ENCODE measurements at places on chromosomes 2 and 18.

GRCh38 chr18:9586814-9587213 is 27.5 kb downstream of the PPP4R1 start:
- no peak for DNase-seq

- no peak for DNase-seq
These were observed 582 bp upstream of the RAB31 start for GRCh38 chr18:9707381-9708056.

DNA sequence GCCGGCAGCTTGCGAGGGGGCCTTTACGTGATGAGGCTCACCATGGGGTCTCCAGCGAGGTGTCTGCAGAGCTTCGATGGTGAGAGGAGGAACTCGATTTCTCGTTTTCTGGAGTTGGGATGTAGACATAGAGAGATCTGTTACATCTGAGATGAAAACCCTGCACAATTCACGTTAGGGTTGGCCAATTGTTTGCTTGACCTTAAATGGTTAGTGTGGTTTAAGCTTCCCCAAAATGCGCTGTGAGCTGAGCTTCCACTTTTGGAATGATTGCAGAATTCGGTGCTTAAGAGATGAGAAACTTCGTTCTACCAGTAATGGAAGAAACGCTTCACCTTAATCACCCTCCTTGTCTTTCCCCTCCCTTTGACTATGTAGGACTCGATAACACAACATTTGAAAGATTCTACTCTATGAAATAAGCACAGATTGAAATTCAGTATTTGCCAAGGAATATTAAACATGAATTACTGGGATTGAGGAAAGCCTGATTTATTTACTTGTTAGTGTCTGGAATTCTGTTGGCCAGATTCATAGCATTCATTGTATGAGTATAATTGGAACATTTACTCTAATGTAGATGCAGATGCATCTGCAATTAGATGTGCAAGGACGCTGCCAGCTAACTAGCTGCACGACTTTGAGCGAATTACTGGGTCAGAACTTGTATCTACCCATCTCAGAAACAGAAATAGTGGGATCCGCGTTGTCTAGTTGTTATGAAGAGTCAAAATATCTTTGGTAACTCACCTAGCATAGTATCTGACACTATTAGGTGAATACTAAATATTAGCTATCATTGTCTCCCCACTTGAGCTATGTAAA is 1.6 kb upstream of the KLF7 start:
- no peak for DNase-seq

DNA sequence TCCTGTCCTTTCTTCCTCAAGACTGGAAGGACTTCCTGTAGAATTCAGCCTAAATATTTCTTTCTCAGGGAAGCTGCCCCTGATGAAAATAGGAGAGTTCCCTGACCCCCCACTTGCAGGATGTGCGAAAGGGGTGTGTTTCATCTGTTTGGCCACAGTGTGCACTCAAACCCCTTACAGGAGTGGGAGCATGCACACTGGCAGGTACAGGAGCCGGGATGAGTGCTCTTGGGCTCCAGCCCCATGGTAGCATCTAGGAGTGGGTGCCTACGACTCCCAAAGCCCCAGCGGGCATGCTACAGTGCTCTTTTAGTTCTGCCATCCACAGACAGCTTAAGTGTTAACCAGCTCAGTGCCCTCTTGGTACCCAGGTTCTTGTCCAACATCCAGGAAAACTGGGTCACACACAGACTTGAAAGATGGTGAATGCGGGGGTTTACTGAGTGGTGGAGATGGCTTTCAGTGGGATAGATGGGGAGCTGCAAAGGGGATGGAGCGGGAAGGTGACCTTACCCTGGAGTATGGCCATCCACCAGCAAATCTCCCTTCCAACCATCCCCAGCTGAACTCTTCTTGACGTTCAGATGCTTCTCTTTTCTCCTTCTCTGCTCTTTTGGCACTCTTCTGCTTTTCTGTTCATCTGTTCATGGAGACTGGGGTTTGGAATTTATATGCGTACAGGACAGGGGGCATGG is 295.0 kb upstream of the NCKAP5 start:
- no peak for DNase-seq

DNA sequence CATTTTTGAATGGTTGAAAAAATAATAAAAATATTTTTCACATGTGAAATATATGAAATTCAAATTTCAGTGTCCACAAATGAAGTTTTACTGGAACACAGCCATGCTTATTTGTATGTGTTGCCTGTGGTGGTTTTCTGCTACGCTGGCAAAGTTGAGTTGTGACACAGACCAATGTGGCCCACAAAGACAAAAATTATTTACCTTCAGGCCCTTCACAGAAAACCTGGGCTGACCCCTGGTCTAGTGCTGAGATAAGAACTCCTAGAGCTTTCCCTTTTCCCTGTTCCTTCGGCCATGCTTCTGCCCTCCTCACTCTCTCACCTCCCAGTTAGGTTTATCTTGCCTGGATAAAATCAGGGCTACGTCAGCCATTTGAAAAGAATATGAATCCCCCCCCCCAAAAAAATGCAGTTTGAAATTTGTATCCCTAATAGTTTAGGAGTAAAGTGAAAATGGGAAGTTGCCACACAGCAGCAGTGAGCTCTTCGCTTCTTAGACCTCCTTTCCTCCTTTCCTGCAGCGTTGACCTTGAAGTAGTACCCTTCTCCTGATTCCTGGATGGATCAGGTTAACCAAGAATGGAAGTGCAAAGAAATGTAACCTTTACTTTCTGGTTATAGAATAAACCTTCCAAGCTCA is 91.0 kb downstream of the LIMS1 start:
- DNase-seq, result no peak

DNA sequence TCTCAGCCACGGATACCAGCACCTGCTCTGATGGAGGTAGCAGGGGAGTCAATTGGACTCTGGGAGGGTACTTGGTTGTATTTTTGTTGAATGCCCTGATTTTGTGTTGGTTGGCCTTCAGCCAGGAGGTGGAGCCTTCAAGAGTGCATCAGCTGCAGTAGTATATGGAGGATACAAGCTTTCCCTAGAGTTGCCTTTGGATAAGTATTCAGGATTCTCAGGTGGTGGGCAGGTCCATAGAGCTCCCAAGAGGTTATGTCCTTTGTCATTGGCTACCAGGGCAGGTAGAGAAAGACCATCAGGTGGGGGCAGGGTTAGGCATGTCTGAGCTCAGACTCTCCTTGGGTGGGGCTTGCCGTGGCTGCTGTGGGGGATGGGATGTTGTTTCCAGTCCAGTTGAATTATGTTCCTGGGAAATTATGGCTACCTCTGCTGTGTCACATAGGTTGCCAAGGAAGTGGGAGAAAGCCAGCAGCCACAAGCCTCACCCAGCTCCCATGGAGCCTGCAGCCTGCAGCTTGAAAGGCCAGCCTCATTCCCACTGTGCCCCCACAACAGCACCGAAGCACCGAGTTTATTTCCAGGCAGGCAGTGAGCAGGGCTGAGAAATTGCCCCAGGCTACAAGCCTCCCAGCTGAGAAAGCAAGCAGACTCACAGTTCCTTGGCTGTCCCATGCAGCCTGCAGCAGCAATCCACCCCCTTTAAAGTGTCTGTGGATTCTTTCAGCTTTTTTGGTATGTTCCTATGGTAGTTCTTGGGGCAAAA is 38.6 kb upstream of the CHST9 start:
- DNase-seq, result no peak

DNA sequence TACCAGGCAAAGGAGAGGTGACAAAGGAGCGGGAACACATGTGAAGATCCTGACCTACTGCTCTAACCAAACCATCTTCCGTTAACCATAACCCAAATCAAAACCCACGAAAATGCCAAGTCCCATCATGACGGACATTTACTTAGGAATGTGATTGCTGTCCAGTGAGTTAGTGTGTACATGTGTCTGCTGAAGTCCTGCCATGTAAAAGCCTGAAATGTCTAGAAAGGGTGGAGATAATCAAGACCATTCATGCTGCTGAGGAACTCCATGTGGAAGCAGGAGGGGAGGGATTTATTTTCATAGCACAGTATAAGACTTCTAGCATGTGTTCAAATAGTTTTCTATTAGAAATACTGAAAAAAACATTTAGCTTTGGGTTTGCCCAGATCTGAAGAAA is 137.0 kb upstream of the BOD1L2 start:
- DNase-seq, result no peak

DNA sequence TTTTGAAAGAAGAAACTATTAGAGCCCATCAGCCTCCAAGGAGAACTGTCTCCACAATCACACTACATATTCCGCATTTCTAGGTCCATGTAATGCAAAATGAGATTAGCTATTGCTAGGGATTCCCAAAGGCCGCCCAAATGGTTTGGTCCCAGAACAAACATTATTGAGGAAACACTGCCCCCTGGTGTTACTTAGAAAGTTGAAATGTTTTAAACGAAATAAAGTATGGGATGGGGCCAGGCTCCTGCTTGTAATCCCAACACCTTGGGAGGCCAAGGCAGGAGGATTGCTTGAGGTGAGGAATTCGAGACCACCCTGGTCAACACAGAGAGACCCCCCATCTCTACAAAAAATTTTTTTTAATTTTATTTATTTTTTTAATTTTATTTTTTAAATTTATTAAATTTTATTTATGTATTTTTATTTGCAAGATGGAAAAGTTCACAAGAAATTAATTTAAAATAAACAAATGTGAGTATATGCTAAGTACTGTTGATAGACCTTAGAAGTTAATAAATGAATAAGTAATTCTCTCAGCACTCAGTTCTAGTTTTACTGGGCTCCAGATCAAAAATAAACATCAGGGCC is 5.5 kb downstream of the NHEJ1 start:
- DNase-seq, result peak; percentile 38

DNA sequence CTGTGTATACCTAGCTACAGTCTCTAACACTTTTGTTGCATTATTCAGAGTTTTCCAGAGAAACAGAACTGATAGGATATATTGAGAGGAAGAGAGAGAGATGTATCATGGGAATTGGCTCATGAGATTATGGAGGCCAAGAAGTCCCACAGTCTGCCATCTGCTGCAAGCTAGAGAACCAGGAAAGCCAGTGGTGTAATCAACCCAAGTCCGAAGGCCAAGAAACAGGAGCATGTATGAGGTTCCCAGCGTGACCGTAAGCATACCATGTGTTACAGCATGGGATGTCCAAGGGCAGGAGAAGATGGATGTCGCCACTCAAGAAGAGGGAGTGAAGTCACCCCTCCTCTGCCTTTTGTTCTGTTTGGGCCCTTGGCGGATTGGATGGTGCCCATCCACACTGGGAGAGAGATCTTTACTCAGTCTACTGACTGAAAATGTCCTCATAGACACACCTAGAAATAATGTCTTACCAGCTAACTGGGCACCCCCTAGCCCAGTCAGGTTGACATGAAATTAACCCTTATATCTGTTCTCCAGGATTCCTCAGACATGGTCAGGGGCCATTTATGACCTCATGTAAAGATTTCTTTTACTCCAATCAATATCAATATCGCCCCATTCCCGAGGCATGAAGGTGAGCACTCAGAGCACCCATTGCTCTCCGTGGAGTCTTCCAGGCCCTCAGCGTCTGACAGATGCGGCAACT is 179.6 kb downstream of the CTIF start:
- DNase-seq, result no peak

- DNase-seq, result peak; percentile 48
These were observed 26.4 kb upstream of the MSTN start for GRCh38 chr2:190088917-190089316.

- DNase-seq, result no peak
These were observed 24.3 kb upstream of the PSME4 start for GRCh38 chr2:53994818-53995808.

DNA sequence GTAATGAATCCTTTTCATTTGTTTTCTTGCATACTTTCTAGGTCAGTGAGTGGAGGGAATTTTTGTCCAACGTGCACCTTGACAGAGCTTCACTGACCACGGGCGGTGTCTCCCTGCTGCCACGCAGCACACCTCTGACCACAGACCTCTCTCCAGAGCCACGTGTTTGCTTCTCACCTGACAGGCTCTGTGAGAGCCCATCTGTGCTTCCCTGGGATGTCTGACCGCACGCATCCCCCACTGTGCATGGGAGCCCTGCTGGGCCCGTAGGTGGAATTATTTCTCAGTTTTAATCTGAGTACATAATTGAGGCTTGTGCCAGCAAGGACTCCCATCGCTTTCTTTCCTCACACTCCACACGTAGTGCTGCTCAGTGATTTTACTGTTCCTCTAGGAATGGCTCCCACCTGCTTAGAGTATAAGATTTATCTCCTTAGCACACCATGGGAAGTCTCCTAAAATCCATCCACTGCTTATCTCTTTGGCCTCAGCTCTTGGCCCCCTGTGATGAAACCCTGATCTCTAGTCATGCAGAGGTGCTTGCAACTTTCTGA is 482.6 kb downstream of the TSN start:
- no peak for DNase-seq

- no peak for DNase-seq
These were observed 29.2 kb downstream of the COPS9 start for GRCh38 chr2:240106765-240107476.

DNA sequence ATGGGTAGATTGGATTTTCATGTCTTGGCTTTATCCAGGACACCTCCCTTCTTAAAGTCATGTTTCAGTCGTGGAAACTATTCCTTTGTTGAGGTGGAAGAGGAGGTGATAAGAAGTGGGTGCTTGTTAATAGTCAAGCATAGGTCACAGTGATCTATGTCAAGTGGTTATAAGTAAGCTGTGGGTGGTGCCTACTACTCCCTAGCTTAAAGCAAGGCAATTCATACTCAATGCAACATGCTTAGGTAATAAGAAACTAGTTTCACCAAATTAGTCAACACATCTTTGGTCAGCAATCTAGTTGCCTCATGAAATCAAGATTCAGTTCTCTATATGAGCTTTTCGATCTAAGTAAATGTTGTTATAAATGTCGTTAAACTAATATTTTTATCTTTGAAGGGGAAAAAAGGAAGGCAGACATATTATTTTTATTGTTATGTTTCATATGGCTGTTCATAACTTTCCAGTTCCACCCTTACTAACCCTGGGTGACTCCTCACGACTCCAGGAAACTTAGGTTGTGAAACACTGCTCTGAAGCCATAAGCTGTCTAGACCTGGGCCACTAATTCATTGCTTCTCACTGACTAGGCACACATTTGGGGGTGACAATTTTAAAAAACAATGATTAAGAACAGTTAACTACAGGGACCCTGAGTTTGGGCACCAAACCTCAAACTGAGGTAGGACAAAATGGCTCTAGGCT is 5.8 kb upstream of the ABCB11 start:
- no peak for DNase-seq

DNA sequence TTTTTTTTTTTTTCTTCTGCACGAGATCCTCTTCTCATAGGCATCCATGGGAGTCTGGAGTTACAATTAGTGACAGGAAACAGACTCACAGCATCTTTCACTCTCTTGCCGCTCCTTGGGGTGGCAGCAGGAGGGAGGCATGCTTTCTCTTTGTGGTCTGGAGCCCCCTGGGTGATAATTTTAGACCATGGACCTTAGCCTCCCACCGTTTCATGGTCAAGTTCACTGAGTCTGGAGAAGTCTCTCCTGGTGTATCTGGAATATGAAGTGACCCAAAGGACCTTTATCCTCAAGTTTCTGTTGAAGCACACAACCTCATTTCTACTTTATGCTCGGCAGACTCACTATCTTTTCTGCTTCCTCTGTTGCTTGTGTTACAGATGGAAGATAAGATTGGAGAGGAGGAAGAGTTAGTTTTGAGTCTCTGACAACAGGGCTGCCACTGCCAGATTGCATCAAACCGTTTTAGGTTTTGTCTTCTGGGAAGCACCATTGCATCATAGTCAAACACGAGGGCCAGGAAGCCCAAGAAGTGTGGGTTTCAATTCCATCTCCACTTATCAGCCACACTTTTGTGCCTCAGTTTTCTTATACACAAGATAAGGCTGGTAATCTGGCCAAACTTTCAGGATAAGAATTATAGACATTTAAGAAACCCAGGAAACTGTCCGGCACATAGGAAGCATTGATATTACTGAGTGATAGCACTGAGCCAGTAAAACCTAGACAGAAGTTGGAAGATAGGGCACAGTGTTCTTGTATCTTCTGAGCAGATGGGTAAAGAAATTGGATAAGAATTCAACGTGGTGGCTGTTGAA is 62.3 kb downstream of the ADCYAP1 start:
- DNase-seq, result no peak

- no peak for DNase-seq
These were observed 435.9 kb downstream of the TSN start for GRCh38 chr2:122191331-122191730.

All from stimulated activated CD4-positive, alpha-beta T cell treated with anti-CD3 and anti-CD28 coated beads, Interleukin-15, amount 100 ng/mL, for 24 hours (primary cell).